ENCODE measurements at places on chromosomes 1 and 21. TPM values are rescaled to one million over a fixed set of nuclear protein-coding genes. Genes with fewer than 3 reads are reported as not detected.

Gene PROX1
- 0.94 TPM for total RNA-seq

Gene AADACL4
- total RNA-seq, result not detected

Gene RPE65
- not detected for total RNA-seq

GRCh38 chr1:58318157-58319005 is 228.1 kb downstream of the OMA1 start:
- no peak for DNase-seq

- no peak for DNase-seq
Measured at GRCh38 chr1:226111883-226112261, 49.4 kb downstream of the H3-3A start.

DNA sequence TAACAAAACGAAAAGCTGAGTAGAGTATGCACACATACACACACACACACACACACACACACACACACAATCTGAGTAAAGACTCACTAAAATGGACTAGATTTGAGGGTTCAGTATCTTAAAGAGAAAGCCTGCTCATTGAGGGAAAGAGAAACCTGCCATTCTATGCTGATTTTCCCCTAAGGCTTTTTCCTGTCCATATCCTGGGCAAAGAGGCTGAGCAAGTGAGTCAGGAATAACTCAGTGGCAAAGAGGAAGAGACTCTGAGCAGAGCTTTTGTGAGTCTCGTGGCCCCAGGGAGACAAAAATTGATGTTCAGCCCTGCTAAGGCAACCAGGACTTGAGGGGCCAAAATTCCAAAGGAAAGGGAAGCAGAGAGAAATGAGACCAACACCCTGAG is 37.3 kb upstream of the RUNX1 start:
- DNase-seq, result no peak

DNA sequence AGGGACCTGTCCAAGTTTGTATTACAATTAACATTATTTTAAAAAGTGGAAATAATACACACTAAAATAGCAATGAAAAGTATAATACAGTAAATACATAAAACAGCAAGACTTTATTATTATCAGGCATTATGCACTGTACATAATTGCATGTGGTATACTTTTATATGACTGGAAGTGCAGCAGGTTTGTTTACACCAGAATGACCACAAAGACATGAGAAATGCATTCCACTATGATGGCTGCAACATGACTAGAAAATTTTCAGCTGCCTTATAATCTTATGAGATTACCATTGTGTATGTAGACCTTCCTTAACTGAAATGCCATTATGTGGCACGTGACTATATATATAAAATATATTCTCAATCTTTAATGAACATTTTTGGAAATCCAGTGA is 1699.6 kb downstream of the KCNT2 start:
- DNase-seq, result no peak

- DNase-seq, result no peak
Measured at GRCh38 chr1:86205741-86206140, 49.2 kb upstream of the COL24A1 start.

GRCh38 chr1:18319099-18319498 is 161.6 kb upstream of the KLHDC7A start:
- DNase-seq, result peak; percentile 60

DNA sequence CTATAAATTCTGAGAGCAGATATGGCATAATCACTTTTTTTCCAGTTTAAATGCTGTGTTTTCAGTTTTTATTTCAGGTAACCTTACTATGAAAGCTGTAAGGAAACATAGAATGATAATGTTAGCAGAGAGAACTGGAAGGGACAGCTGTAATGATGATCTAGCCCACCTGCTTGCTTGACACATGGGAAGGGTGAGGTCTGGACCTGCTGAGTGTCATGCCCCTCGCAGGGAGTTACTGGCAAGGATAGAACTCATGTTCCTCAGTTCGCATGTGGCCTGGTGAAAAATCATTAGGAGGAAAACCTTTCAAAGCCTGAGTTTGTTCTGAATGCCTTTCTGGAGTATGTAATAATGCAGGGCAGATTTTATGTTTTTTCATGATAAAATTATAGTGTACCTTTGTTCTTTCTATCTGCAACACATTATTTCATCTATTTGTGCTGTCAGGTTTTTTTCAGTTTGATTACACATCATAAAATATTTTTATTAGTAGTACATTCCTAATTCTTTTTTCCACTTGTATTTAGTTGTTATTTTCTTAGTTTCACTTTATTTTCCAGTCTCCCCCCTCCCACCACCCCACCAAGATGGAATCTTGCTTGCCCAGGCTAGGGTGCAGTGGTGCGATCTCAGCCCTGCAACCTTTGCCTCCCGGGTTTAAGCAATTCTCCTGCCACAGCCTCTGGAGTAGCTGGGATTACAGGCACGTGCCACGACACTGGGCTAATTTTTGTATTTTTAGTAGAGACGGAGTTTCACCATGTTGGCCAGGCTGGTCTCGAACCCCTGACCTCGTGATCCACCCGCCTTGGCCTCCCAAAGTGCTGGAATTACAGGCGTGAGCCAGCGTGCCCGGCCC is 8.0 kb downstream of the DDI2 start:
- DNase-seq, result no peak

DNA sequence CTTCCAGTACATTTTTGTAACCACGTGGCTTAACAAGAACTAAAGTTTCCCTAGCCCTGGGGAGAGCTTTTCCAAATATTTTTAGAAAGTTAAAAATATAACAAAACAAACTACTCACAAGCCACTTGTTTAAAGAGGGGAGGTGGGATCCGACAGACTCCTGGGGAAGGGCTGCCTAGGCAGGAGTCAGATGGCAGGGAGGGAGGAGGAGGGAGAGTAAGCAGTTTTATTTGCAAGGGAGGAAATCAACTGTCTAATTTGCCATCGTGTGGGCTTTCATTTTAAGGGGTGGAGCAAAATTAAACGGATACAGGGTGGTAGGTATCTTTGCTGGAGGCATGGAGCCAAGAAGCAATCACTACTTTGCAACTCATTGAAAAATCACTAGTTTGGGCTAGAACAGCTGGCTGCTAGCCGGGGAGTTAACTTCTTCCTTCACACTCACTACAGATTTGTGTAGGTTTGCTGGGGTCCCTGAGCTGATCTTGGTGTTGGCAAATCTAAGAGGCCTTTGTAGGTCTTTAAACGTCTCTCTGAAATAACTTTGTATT is 8.8 kb downstream of the BARHL2 start:
- DNase-seq, result no peak

GRCh38 chr1:158793604-158794003 is 12.6 kb upstream of the OR6N2 start:
- DNase-seq, result no peak

DNA sequence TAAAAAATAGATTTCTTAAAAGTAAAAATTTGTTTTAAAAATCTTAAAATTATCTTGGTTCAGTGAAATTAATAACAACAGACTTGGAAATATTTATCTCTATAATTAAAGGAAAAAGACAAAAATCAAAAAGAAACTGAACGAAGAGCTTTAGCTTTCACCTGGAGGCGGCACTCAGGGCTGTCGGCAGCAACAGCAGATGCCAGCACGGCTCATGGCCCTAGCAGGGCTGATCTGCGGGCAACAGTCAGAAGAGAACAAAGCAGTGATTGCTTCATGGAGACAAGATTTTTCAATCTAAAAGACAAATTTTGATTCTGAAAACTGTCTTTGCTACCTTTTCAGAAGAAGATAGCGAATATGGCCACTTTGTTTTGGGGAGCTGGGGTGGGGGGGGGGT is 22.6 kb downstream of the UBE2G2 start:
- no peak for DNase-seq

DNA sequence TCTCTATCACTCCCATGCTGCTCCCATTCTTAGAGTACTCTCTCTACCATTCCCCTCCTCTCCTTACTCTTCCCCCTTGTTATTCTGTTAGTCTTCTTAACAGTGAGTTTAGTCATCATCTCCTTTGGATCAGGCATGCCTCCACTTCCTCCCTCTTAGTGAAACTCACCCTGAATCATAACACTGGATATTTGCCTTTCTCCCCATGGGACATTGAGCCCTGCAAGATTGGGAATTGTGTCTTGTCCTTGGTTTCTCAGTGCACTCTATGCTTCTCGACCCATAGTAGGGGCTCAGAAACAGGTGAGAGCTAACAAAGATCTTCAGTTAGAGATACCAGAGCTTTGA is 68.3 kb upstream of the GCLM start:
- DNase-seq, result no peak

DNA sequence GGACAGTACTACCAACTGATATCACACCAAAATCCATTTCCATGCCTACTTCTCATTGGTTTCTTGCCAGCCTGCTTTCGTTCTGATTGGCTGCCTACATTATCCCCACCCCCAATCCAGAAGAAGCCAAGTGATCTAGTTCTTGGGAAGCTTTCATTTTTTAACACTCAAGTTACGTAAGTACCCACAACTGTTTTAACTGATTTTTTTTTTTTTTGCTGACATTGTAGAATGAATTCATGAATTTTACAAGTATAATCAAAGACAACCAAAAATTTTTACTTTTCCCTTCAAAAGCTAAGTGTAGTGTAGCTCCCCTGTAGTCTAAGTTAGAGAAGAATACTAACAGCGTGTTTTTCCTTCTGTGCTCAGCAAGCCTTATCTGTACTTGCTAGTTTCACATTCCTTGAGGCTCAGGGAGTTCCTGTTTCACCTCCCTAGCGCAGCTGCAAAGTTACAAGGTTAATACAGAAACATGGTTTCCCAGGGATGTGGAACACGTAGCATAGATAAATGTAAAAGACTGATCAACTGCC is at the start of gene SLC9C2:
Gene SLC9C2 (minus strand): TSS at position 17 of the 536 bp plus-strand sequence. CDS start 1,296 bp downstream, outside the sequence.
- DNase-seq, result no peak

- peak; percentile 24 for DNase-seq
Measured at GRCh38 chr1:161864577-161864976, 98.5 kb downstream of the ATF6 start.

GRCh38 chr1:22665752-22666151 is 12.7 kb downstream of the C1QB start:
- DNase-seq, result peak; percentile 55

DNA sequence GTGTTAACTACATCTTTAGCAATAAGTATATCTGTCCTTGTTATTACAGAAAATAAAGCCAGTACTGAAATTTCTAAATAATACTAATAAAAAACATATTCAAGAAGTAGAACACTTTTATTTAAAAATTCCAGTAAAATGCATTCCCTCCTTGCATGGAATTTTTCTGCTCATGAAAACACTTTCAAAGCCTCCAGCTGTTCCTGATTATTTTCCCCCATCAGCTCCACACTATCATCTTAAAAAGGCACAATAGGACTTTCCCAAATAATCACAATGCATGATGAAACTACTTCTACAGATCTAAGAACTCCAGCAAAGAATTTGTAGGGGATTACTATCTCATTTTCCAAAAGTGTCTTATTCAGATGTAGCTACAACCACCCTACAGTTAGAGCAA is 162.6 kb upstream of the USP25 start:
- no peak for DNase-seq

DNA sequence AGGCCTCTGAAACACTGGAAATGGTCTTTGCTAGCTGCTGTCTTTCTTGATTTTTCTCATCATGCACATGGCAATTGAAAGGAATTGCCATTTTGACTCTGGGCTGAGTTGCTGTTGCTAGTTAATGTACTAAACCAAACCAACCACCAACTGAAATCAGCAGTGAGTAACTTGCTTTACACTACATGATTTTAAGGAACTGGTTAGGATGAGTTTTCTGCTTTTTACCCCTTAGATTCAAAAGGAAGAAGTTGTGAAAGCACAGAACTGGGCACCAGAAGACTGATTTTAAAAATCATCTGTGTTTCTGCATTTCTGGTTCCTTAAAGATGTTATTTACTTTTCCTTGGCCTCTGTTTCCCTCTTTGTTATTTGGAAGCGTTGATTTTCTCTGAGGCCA is 361.9 kb downstream of the HLX start:
- DNase-seq, result no peak

All from HT-29 (cell line).